ENCODE measurements at places on chromosomes 7 and 10. TPM values are rescaled to one million over a fixed set of nuclear protein-coding genes. Genes with fewer than 3 reads are reported as not detected.

The SAP25 gene
- not detected for total RNA-seq

GRCh38 chr7:111292026-111292470 is 201.1 kb downstream of the LRRN3 start:
- H3K4me1 ChIP-seq = no peaks in the 10 kb centered on the region
- H3K27me3 ChIP-seq = no peaks in the 10 kb centered on the region
- no peak overlapping the region for H3K4me3 ChIP-seq
- no peak overlapping the region for H3K27ac ChIP-seq
- H3K36me3 ChIP-seq = no peaks in the 10 kb centered on the region

The PTPN20 gene
- 5.8 TPM for total RNA-seq

The FFAR4 gene
- 0.15 TPM for total RNA-seq

GRCh38 chr10:131858583-131859340 is 42.0 kb upstream of the PPP2R2D start:
- no peak for DNase-seq
- H3K4me1 ChIP-seq = no peaks in the 10 kb centered on the region
- H3K36me3 ChIP-seq = no peaks in the 10 kb centered on the region
- H3K27ac ChIP-seq = no peak overlapping the region
- no peaks in the 10 kb centered on the region for H3K27me3 ChIP-seq

GRCh38 chr10:112783351-112784021 is 166.6 kb upstream of the TCF7L2 start:
- no peaks in the 10 kb centered on the region for H3K36me3 ChIP-seq
- peak; percentile 85 for DNase-seq
- peaks cover 3% of the 10 kb centered on the region for H3K4me1 ChIP-seq
- H3K4me3 ChIP-seq = no peak overlapping the region
- no peak overlapping the region for H3K27ac ChIP-seq

The MMP21 gene
- total RNA-seq = not detected

GRCh38 chr10:4183761-4184261 is 398.8 kb upstream of the KLF6 start:
- no peak for DNase-seq
- no peak overlapping the region for H3K27ac ChIP-seq
- H3K36me3 ChIP-seq = no peaks in the 10 kb centered on the region
- H3K4me3 ChIP-seq = no peak overlapping the region
- H3K4me1 ChIP-seq = no peaks in the 10 kb centered on the region

GRCh38 chr10:75431180-75432111 is at the start of gene LRMDA:
Gene LRMDA, plus strand, starts transcription at chr10:75431624.
- H3K27me3 ChIP-seq = no peaks in the 10 kb centered on the region
- peaks cover 26% of the 10 kb centered on the region for H3K4me1 ChIP-seq
- H3K4me3 ChIP-seq = peak within 1 kb of the TSS; percentile 62
- peak; percentile 55 for DNase-seq
- no peaks in the 10 kb centered on the region for H3K36me3 ChIP-seq

- no peaks in the 10 kb centered on the region for H3K27me3 ChIP-seq
- no peak for DNase-seq
- H3K27ac ChIP-seq = no peak overlapping the region
- no peaks in the 10 kb centered on the region for H3K4me1 ChIP-seq
- no peaks in the 10 kb centered on the region for H3K36me3 ChIP-seq
These were observed 39.3 kb downstream of the CALML3 start for GRCh38 chr10:5563991-5564536.

- H3K4me3 ChIP-seq = peak within 1 kb of the TSS; percentile 72
- peaks cover 17% of the 10 kb centered on the region for H3K4me1 ChIP-seq
- H3K27me3 ChIP-seq = no peaks in the 10 kb centered on the region
- H3K27ac ChIP-seq = peak within 1 kb of the TSS; percentile 84
- DNase-seq = peak; percentile 79
These were observed at the start of gene COPS6 for GRCh38 chr7:100088621-100089457. Gene COPS6, plus strand, starts transcription at chr7:100088969. Its CDS starts 22 bp downstream, at chr7:100088991.

DNA sequence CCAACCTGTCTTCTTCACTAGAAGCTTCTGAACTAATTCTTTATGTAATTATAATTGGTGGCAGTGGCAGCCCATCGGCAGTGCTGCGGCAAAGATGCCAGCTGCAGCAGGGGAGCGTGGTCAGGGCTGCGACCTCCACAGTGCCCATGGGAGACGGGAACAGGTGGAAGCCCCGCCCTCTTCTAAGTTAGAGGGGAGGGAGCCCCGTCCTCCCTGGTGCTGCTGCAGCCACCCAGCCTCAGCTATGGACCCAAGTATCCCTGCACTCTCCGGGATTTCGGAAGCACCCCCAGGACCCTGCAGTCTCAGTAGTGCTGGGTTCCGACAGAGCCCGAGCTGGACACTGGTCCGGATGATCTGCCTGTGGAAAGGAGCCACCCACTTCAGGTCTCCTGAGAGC is 117.0 kb upstream of the MBL2 start:
- no peak overlapping the region for H3K27ac ChIP-seq
- H3K36me3 ChIP-seq = no peaks in the 10 kb centered on the region
- DNase-seq = no peak
- H3K4me1 ChIP-seq = peaks cover 7% of the 10 kb centered on the region
- H3K4me3 ChIP-seq = no peak overlapping the region
- H3K27me3 ChIP-seq = no peaks in the 10 kb centered on the region

GRCh38 chr10:131050162-131050766 is 261.3 kb downstream of the TCERG1L start:
- DNase-seq = no peak
- no peak overlapping the region for H3K4me3 ChIP-seq
- H3K27ac ChIP-seq = no peak overlapping the region
- H3K36me3 ChIP-seq = no peaks in the 10 kb centered on the region
- H3K27me3 ChIP-seq = no peaks in the 10 kb centered on the region
- peaks cover 5% of the 10 kb centered on the region for H3K4me1 ChIP-seq

DNA sequence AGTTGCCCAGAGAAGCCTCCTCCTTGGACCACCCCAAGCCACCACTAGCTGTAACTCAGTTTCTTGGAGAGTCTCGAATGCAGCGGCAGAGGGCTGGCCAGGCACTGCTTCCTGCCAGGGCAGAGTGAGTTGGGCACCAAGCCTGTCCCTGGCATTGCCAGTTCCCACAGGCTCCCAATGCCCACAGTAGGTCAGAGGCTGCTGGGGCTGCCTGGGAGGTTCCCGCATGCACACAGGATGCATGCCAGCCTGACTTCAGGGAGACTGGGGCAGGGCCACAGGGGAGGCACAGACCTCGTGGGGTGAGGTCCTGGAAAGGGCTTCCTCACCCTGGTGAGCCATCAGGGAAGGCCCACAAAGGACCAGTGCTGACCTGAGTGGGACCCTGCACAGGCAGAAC is 152.8 kb downstream of the ZNF248 start:
- no peak overlapping the region for H3K4me3 ChIP-seq
- H3K4me1 ChIP-seq = no peaks in the 10 kb centered on the region
- H3K27me3 ChIP-seq = no peaks in the 10 kb centered on the region
- H3K36me3 ChIP-seq = no peaks in the 10 kb centered on the region
- DNase-seq = no peak

The MRPL32 gene
- total RNA-seq = 68.7 TPM

- no peak for DNase-seq
- H3K27ac ChIP-seq = peak overlapping the region; percentile 97
- H3K4me3 ChIP-seq = peak overlapping the region; percentile 53
- H3K36me3 ChIP-seq = no peaks in the 10 kb centered on the region
- H3K27me3 ChIP-seq = no peaks in the 10 kb centered on the region
- no peaks in the 10 kb centered on the region for H3K4me1 ChIP-seq
These were observed 453 bp upstream of the RNLS start for GRCh38 chr10:88583584-88583957.

- peaks cover 19% of the 10 kb centered on the region for H3K4me1 ChIP-seq
- no peak for DNase-seq
- no peaks in the 10 kb centered on the region for H3K36me3 ChIP-seq
- H3K4me3 ChIP-seq = peak overlapping the region; percentile 2
- peak overlapping the region; percentile 97 for H3K27ac ChIP-seq
These were observed 443 bp downstream of the MYOF start for GRCh38 chr10:93481637-93482144.

DNA sequence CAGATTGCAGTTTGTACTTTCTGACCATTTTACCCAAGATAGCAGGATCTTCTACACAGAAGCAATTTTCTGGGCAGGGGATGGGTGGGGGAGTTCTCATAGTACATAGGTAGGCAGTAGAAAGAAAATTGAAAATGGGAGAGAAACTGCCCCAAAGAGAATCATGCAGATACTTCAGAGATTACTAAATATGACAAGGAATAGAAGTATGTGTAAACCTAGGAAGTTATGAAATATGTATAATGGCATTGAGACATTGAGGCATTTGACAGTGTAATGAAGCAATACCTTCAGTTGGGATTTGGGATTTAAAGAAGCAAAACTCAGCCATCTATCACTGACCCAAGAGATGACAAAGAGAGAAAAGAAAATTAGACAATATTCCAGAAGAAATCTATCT is 233.0 kb downstream of the PTN start:
- no peaks in the 10 kb centered on the region for H3K4me1 ChIP-seq
- no peaks in the 10 kb centered on the region for H3K27me3 ChIP-seq
- no peak overlapping the region for H3K27ac ChIP-seq
- DNase-seq = no peak
- no peak overlapping the region for H3K4me3 ChIP-seq
- H3K36me3 ChIP-seq = no peaks in the 10 kb centered on the region

GRCh38 chr7:90210981-90211380 is 559 bp upstream of the STEAP2 start:
- peak overlapping the region; percentile 72 for H3K27ac ChIP-seq
- no peaks in the 10 kb centered on the region for H3K4me1 ChIP-seq
- peak overlapping the region; percentile 11 for H3K4me3 ChIP-seq

DNA sequence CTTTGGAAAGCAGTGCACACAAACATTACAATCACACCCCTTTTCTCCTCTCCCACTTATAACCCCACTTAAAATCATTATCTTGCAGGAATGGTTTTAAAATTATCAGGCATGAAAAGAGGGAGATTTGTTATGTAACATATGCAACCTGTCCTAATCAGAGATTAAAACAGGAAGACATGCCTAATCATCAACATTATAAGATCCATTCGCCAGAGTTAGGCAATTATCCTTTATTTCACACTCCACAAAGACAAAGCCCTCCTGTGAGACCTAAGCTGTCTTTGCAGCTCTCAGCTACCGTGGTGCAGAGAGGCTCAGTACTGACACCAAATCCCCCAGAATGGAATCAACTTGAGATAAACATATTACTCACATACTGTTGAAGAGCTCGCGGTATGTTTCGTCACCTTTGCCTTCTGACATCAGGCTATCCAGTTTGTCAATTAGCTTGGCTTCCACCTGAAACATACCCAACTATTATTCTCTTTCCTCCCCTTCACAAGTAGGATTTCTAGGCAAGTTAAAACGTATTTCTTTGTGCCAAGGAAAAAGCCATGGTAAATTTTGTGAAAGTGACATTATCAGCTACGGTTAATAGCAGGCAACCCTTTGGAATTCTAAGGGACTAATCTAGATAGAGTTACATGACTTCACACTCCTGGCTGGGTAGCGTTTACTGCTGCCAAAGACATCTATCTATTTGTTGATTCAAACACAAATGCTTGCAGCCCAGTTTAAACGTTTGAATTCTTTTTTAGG is 226.2 kb upstream of the IMMP2L start:
- no peak overlapping the region for H3K27ac ChIP-seq
- H3K27me3 ChIP-seq = no peaks in the 10 kb centered on the region
- no peaks in the 10 kb centered on the region for H3K36me3 ChIP-seq
- no peak for DNase-seq
- H3K4me3 ChIP-seq = no peak overlapping the region
- H3K4me1 ChIP-seq = peaks cover 12% of the 10 kb centered on the region

The FKBP6 gene
- not detected for total RNA-seq

GRCh38 chr10:94481410-94481809 is 64.2 kb upstream of the HELLS start:
- H3K4me3 ChIP-seq = no peak overlapping the region
- H3K4me1 ChIP-seq = no peaks in the 10 kb centered on the region
- H3K27me3 ChIP-seq = no peaks in the 10 kb centered on the region

DNA sequence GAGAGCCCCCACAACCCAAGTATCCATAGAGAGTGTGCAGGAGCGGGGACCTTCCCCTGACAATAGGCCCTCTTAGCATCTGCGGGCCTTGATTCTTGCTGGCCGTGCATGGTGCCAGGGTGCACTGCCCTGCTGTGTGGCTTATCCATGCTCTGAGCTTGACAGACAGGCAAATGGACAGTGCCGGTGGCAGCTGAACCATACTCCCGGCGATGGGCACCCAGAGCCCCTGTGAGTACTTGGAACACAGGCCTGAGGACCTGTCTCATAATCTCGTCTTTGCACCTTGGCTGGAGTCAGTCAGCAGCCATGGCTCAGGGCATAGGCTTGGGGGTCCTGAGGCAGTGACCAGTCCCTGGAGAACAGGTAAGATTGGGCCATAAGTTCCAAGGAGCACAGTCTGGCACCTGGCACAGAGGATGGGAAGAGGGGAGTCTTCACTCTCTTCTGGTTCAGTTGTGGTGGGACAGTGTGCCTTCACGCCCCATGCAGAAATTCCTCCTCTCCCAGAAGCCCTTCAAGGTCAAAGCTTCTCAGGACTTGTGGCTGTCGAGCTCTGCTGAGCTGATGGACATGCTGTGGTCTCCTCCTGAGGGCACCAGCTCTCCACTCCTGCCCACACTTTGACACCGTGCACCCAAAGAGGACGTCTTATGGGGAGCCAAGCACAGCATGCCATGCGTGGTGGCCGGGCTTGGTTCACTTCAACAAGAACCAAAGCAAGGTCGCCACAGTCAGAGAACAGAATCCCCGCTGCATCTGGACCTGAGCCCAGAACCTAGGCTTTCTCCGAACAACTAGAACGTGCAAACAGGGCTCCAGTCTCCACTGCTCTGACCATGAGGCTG is 59.4 kb upstream of the CAMK2B start:
- H3K27me3 ChIP-seq = no peaks in the 10 kb centered on the region
- H3K4me3 ChIP-seq = no peak overlapping the region
- no peak overlapping the region for H3K27ac ChIP-seq
- peaks cover 18% of the 10 kb centered on the region for H3K36me3 ChIP-seq
- peak; percentile 41 for DNase-seq

The SFRP4 gene
- total RNA-seq = 15.9 TPM

DNA sequence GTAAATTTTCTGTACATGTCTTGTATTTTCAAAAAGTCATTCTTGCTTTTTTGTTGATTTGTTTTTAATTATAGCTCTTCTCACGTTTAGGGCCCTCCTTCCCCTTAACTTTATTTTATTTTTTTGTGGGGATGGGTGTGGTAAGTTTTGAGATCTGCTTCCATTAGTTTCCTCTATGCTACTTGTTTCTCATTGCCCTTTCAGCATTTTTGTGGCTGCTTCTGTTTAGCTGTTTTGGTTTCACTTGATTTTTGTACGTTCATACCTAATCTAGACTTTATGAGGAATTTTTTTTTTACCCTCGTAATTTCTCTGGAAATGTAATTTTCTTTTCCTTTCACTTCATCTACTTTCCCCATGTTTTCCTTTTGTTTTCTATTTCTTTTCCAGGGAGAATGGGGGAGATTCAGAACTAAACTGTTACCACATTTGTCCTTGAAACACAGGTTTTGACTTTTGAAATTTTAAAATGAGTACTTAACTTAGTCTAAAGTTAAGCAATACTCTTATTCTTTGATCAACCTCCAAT is 80.8 kb downstream of the ATRNL1 start:
- no peaks in the 10 kb centered on the region for H3K27me3 ChIP-seq
- H3K27ac ChIP-seq = no peak overlapping the region
- no peaks in the 10 kb centered on the region for H3K36me3 ChIP-seq
- DNase-seq = no peak
- H3K4me1 ChIP-seq = no peaks in the 10 kb centered on the region
- H3K4me3 ChIP-seq = no peak overlapping the region

The CYP2C8 gene
- not detected for total RNA-seq

GRCh38 chr7:42677751-42678699 is 233.8 kb downstream of the C7orf25 start:
- H3K4me1 ChIP-seq = no peaks in the 10 kb centered on the region
- H3K27ac ChIP-seq = no peak overlapping the region
- no peak for DNase-seq
- no peak overlapping the region for H3K4me3 ChIP-seq
- no peaks in the 10 kb centered on the region for H3K27me3 ChIP-seq

The KCND2 gene
- 0.89 TPM for total RNA-seq

The SYT15B gene
- total RNA-seq = 1.5 TPM
